NCI-H187 treated with DMSO at 0.1 percent for 48 hours (cell line): ENCODE measurements at places on chromosomes 16 and 17.

GRCh38 chr17:9360677-9361081 is 214.9 kb downstream of the STX8 start:
- DNase-seq, result no peak

DNA sequence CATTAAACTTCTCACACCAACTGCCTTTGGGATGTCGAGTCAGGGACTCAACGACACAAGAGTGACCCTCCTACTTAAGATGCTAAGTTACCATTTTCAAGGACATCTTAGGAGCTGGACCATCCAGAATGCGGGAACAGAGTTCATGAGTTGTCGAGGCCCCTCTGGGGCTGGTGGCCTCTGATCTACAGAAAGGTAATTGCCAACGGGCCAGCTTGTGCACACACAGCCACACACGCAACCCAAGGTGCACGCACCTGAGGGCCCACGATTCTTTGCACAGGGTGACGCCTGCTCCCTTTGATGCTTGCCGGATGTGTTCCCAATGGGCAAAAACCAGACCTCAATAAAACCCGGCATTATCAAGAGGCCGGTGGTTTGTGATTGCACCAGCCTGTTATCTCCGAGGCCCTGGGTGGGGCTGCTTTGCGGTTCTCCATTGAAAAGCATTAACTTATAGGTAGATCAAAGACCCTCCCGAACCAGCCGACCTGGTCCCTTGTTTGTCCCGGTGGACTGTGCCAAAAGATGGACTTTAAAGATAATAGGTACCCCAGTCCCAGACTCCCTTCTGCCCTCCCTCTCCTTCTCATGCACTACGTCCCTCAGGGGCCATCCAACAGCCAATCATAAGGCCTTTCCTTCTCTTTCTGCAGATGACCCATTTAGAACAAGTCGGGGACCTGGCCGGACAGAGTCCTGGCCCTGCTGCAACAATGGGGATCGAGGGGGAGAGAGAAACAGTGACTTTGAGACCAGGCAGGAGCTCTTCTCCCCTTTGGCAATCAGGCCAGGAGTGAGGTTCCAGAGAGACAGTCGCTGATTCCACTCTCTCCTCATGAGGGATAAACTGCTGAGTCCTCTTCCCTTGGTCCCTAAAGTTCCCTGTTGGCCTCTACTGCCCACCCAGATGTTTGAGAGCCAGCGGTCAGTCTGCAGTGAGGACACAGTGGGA is 292.5 kb downstream of the SOX9 start:
- no peak for DNase-seq

DNA sequence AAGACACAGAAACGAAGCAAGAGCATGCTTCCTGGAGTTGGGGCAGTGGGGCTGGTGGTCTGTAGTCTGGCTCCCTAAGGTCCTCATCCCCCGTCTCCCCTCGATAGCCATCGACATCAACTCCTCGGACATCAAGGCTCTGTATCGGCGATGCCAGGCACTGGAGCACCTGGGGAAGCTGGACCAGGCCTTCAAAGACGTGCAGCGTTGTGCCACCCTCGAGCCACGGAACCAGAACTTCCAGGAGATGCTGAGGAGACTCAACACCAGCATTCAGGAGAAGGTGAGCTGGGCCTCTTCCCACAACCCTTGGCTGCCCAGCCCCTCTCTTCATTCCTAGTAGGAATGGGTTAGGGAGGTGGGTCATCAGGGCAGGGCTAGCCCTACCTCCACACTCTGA is 2.3 kb downstream of the UNC45B start:
- DNase-seq, result no peak

DNA sequence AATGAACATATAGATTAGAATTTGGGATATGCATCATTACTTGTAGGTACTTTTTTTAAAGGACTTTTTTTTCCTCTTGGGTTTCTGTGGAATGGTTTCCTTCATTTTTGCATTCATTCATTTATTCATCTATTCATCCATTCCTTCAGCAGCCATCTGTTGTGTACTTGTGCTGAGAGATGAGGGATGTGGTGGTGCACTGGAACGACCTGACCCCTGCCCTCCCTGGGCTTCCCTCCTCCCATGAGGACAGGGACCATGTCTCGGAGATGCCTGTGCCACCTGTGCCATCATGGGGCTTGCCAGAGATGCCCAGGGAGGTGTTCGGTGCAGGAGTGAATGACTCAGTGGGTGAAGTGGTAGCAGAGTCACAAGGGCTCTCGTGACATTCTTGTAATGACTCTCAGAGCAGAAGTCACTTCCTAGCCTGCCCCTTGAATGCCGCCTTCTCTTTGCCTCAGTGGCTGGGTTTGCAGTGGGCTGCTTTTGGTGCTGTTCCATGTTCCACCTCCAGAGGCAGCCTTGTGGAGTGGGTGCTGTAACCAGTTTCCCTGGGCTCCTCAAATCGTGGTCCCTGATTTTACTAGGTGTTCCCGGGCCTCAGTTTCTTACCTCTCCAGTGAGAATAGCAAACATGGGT is 43.9 kb downstream of the CLEC16A start:
- DNase-seq, result no peak

- DNase-seq, result no peak
Observed at GRCh38 chr16:23869052-23869451, 33.3 kb downstream of the PRKCB start.

DNA sequence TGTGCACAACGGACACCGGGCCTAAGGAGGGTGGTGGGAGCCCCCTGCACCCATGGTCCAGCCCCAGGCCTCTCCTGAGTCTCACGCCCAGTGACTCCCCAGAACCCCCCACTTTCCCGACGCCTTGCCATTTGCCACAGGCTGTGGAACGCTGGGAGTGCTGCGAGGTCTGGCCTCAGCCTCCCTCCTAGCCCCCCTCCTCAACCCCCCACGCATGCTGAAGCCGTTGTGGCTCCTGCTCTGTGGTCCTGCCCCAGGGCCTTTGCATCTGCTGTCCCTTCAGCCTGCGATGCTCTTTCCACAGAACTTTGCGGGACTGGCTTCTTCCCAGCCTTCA is 226.0 kb upstream of the GSE1 start:
- DNase-seq, result no peak

DNA sequence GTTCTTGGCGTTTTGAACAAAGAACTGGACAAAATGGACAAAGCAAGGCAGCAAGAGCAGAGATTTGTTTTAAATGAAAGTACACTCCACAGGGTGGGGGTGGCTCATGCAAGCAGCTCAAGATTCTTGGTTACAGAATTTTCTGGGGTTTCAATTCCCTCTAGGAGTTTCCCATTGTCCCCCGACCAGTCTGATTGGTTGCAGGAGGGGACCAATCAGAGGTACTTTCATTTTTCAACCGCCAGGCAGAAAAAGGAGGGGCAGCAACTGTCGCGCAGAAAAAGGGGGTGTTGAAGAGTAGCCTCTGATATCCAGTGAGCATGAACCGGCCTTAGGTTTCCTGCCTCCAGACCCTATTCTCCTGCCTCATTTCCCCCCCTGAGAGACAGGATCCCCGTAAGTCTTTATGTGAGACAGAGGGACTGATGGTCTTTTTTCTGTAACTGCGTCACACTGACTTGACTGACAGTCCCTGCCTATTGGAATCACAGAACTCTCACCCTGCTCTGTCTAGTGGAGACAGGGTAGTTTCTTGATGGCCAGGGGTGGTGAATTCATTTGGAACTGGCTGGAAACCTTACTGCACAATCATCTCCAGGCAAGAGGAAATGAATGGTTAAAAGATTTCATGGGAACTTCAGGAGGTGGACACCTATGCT is 59.4 kb upstream of the ALOX12 start:
- no peak for DNase-seq

GRCh38 chr16:29702269-29702668 is 23.3 kb downstream of the QPRT start:
- no peak for DNase-seq

GRCh38 chr16:67716097-67716496 is 3.0 kb downstream of the GFOD2 start:
- DNase-seq, result no peak

DNA sequence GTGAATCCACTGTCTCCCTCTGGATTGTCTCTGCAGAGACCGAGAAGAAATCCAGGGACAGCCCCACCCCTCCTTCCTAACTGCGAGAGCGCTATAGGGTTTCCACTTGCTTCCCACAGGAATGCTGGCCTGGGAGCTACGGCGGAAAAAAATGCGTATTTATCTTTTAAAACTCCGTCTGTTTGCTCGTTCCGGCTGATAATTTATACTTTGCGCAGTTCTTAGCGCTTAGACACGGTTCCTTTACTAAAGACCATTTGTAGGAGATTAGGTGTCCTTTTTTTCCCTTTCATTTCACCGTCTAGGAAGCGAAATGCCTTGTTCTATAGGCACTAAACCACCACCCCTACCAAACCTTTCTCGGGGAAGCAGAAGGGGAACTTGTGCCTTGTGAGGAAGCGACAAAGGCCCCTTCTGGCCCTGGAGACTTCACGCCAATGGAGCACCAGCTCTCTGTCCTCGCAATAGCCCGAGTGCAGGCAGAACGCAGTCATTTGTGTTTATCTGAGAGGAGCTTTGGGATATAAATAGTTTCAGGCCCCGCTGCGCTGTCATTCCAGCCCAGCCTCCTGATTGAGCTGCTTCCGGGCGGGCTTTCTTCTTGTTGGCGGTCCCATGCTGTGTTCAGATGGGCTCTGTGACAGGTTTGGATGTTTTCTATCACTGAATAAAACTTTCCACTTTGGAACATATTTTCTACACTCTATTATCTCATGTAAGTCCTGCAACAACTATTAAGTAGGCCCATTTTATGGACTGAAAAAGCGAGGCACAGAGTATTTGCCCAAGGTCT is 791 bp upstream of the SUPT4H1 start:
- no peak for DNase-seq

GRCh38 chr17:72433797-72434196 is 313.0 kb downstream of the SOX9 start:
- no peak for DNase-seq

GRCh38 chr16:964356-965035 is 6.3 kb downstream of the LMF1 start:
- peak; percentile 21 for DNase-seq

DNA sequence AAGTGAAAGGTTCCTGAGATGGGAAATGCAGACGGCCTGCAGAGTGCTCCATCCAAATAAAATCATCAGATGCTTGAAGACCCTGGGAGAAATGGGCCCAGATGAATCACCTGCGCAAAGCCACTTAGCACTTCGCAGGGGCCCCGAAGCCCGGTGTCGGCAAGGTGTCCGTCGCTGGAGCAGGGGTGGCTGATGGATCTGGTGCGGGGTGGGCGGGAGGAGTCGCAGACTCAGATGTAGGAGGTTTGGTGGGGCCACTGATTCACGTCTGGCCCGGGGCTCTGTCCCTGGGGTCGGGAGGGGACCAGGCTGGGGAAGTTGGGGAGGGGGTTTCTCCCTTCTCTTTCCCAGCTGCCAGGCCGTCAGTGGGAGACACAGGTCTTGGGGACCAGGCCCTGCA is 21.6 kb upstream of the SSTR5 start:
- DNase-seq, result no peak

GRCh38 chr16:75262104-75262799 is 10.8 kb upstream of the BCAR1 start:
- no peak for DNase-seq

- no peak for DNase-seq
Observed at GRCh38 chr17:18004884-18005305, 32.2 kb downstream of the DRC3 start.

DNA sequence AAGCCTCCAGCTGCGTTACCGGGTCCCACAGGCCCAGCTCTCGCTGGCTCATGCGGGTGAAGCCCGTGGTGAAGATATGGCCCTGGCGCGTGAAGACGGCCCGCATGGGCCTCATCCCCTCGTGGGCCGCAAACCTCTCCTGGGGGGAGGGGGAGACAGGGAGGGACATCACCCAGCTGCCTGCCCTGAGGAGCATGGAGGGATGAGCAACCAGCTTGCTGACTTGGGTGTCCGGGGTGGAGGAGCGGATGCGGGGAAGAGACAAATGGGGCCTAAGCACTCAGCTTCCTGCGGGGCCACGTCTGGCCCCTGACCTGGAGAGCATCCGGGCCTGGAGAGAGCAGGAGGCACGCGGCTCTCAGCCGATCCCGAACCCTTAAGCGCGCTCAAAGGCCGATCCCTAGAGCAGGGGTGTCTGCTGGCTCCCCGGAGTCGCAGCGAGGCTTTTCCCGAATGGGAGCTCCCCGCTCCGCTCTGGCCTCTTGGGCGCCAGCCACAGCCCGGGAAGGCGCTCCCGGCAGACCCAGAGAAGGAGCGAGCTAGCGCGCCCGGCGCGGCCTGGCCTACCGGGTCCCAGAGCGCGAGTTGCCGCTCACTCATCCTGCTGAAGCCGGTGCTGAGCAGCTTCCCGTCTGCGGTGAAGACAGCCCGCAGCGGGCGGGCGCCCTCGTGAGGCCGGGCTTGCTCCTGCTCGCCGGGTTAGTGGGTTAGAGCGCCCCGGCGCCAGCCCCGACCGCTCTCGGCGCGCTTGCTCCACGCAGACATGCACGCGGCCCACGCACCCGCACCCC is 5.0 kb downstream of the CORO6 start:
- no peak for DNase-seq

GRCh38 chr17:44998646-44999045 is 30.5 kb upstream of the C1QL1 start:
- no peak for DNase-seq

- no peak for DNase-seq
Observed at GRCh38 chr17:38333635-38334295, 10.0 kb downstream of the GPR179 start.

DNA sequence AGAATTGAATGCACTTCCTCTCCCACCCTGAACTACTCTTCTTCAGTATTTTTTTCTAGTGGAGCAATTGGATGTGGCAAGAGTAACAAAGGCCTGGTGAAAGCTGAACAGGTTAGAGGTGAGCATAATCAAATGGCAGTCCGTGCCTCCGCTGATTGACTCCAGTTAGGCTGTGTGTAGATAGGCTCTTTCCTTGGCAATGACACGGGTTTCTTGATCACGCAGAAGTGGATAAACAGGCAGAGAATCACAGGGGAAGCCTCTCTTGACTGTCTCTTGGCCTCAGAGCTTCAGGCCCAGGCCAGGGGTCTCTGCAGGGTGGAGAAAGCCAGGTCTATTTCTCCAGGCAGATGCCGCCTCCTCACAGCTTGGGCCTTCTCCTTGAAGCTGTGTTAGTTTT is 4.2 kb downstream of the CD300LB start:
- no peak for DNase-seq

DNA sequence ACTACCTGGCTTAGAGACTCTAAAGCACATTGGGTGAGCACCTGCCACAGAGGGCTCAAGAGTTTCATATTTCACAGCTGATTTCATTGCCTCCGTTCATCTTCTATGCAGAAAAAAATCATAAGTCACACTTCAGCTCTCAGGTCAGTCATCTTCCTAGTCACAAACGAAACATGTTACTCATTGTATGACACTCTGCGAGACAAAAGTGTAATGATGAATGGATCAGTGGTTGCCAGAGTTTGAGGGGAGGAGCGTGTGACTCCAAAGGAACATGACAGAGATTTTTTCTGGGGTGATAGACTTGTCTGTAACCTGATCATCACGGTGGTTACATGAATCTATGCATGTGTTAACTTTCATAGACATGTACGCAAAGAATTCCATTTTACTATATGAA is 195.2 kb upstream of the CNTNAP4 start:
- peak; percentile 71 for DNase-seq
